AML-193 (cell line): ENCODE measurements at places on chromosomes 2 and 18.

- DNase-seq: no peak
Observed at GRCh38 chr2:117850015-117850414, 35.5 kb downstream of the DDX18 start.

- no peak for DNase-seq
Observed at GRCh38 chr2:144592500-144593256, 72.8 kb upstream of the ZEB2 start.

GRCh38 chr2:224171226-224171625 is 132.1 kb upstream of the SERPINE2 start:
- no peak for DNase-seq

- DNase-seq: no peak
Observed at GRCh38 chr2:70930371-70931329, 5.0 kb upstream of the ATP6V1B1 start.

- no peak for DNase-seq
Observed at GRCh38 chr2:37454851-37455762, 110.7 kb downstream of the QPCT start.

GRCh38 chr2:203583701-203584100 is 48.6 kb upstream of the RAPH1 start:
- no peak for DNase-seq

- no peak for DNase-seq
Observed at GRCh38 chr2:128258218-128258617, 60.5 kb downstream of the HS6ST1 start.

GRCh38 chr2:18178736-18179349 is 300.4 kb downstream of the KCNS3 start:
- peak; percentile 31 for DNase-seq

DNA sequence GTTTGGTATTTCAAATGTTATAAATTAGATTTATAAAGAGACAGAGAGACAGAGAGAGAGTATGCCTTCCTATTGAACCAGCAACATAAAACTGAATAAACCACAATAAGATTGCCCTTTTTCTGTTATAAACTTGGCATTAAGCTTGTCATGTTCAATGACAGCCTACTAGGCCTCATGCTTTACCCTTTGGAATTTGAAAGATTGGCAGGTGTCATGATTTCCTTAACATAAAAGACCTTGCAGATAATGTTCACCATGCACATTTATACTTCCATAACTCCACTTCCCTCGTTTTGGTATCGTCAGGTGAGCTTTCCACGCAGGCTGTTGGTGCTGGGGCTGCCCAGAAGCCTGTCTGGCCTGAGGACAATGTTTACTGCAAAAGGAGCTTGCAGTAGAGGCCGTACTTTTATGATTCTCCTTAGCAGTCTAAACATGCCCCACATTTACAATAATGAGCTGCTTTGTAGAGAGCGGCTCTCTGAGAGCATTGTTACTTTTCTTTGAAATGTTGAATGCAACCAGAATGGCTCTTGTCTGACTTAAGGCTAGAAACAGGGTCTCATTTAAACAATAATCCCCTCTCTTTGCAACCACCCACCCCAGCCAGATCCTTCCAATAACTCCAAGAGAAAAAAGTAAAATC is 379.1 kb upstream of the ATP5MC3 start:
- no peak for DNase-seq

DNA sequence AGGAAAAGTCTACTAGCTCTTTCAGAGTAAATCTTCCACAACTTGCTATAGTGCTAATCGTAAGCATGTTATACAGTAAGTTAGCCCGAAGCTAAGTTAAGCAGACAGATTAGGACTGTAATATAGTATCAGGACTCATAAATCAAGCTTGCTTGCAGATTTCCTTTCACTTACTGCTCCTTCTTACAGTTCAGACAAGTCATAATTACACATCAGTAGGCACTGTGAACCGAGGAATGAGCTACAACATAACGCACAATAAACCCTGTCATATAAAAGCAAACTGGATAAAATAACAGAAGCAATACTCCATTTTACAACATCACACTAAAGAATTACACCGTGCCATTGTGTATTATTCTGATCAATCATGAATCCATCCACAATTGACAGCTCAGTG is 832.6 kb upstream of the ZEB2 start:
- no peak for DNase-seq

DNA sequence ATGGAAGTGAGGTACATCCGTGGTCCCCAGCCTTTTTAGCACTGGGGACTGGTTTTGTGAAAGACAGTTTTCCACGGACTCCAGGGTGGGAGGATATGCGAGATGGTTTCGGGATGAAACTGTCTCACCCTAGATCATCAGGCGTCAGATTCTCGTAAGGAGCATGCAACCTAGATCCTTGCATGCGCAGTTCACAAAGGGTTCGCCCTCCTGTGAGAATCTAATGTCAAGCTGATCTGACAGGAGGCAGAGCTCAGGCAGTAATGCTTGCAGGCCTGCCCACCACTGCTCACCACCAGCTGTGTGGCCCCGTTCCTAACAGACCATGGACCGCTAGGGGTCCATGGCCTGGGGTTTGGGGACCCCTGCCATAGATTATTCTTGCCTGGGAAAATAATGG is 11.6 kb downstream of the B3GNT2 start:
- DNase-seq: no peak
